BJ (cell line): ENCODE measurements at places on chromosomes 12 and 14. TPM values are rescaled to one million over a fixed set of nuclear protein-coding genes. Genes with fewer than 3 reads are reported as not detected.

GRCh38 chr14:52706286-52706685 is 714 bp upstream of the PSMC6 start:
- no peak for DNase-seq

MYH6 gene
- not detected in 2 replicates for polyA plus RNA-seq

DNA sequence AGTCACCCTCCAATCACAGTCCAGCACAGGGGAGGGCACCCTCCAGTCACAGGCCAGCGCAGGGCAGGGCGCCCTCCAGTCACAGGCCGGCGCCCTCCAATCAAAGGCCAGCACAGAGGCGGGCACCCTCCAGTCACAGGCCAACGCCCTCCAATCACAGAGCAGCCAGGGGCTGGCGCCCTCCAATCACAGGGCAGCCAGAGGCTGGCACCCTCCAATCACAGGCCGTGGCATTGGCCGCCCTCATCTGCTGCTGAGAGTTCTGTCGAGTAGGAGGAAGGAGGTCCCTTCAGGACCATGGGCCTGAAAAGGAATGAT is 26.6 kb downstream of the DDX51 start:
- DNase-seq: no peak

DNA sequence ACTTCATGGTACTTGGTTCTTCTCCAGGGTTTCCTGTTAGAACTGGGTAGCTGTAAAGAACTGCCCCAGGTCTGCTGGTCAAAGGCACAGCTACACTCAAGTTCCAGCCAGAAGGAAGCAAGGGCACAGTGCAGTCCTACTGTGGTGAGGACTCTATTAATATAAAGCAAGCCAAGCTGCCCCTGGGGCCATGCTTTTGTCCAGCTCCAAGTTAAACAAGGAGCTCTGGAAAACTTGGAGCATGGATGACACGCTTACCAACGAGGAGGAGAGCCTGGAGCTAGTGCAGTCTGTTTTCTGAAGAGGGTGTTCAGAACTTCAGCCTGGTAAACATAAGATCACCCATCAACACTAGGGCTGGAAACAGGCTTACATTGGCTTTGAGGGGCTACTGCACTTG is 4.0 kb downstream of the FZD10 start:
- no peak for DNase-seq

LRP1 gene
- 58.5 and 117 TPM in 2 replicates for polyA plus RNA-seq

GRCh38 chr12:39372929-39373328 is 70.0 kb downstream of the KIF21A start:
- DNase-seq: no peak

ARMH4 gene
- polyA plus RNA-seq: 1.6 and 1.8 TPM in 2 replicates

- DNase-seq: no peak
Measured at GRCh38 chr14:61227884-61228591, 53.1 kb downstream of the TMEM30B start.

DNA sequence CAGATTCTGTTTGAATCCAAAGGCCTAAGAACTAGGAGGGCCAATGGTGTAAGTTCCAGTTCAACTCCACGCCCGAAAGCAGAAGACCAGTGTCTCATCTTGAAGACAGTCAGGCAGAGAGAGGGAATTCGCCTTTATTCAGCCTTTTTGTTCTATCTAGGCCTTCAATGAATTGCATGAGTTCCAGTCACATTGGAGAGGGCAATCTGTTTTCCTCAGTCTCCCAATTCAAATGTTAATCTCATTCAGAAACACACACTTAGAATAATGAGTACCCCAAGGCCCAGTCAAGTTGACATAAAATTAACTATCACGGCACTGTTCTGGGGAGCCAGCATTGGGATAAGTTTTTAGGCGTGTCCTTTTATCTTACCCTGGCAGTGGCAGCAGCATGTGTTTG is 65.8 kb downstream of the C14orf39 start:
- no peak for DNase-seq

DNA sequence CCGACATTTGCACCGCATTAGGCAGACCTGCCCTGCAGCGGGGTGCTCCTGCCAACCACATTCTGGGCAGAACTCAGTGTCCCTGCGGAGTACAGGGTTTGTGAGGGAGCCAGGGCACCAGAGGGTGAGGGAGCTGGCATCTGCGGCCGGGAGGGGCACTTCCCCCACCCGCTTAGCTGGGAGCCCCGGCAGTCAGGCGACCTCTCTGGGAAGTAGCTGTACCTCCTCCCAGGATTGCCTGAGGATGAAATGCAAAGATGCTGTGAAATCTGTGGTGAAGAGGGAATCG is 58.6 kb downstream of the ANKRD9 start:
- no peak for DNase-seq

RTN1 gene
- polyA plus RNA-seq: 0.18 and 0.36 TPM in 2 replicates

DEPDC4 gene
- 0.28 and 0.43 TPM in 2 replicates for polyA plus RNA-seq

DNA sequence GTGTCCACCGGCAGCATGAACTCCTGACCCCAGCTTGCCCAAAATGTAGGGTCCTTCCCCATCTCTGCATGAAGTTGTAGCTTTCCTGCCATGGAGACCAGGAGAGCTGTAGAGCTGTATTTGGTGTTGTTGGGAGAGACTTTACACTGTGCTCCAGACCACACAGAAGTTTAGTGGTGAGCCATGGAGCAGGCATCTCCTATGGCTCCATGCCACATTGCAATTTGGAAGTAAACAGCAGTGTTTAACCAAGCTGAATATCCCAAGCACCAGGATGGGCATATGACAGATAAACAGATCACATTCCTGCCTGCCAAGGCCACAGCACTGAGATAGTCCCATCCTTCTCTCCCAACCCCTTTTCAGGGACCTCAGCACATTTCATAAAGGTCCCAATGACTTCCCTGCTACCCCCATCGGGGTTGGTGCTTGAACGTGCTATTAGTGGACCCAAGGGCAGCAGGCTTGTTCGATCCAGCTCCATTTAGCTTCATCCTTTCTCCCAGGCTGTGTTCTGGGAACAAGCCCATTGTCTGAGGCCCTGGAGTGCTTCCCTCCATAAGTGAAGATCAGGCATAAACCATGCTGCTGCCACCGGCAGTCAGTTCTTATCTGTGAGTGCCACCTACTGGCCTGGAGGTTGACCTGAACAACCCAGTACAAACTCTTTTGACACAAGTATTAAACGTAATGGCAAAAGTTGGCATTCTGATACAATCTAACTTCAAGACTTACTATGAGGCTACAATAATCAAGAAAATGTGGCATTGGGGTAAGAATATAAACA is 172.3 kb upstream of the ATXN7L3B start:
- no peak for DNase-seq

GRCh38 chr12:7637615-7638014 is 28.1 kb downstream of the APOBEC1 start:
- no peak for DNase-seq

GRCh38 chr12:53213348-53213747 is 6.3 kb upstream of the ITGB7 start:
- no peak for DNase-seq

- DNase-seq: no peak
Measured at GRCh38 chr14:98666545-98666944, 605.5 kb downstream of the BCL11B start.

AHNAK2 gene
- polyA plus RNA-seq: 6.5 and 6.6 TPM in 2 replicates

GRCh38 chr12:99352269-99352668 is 295.3 kb upstream of the GARIN6 start:
- DNase-seq: no peak

GRCh38 chr14:100032738-100033137 is 32.5 kb upstream of the EVL start:
- DNase-seq: no peak

- no peak for DNase-seq
Measured at GRCh38 chr14:83071888-83072501, 1538.3 kb upstream of the SEL1L start.

DCAF5 gene
- 27.5 and 42.0 TPM in 2 replicates for polyA plus RNA-seq

GRCh38 chr12:9134981-9135628 is 19.4 kb upstream of the A2M start:
- DNase-seq: no peak

GRCh38 chr14:102020058-102020971 is 55.9 kb downstream of the DYNC1H1 start:
- DNase-seq: peak; percentile 32

DNA sequence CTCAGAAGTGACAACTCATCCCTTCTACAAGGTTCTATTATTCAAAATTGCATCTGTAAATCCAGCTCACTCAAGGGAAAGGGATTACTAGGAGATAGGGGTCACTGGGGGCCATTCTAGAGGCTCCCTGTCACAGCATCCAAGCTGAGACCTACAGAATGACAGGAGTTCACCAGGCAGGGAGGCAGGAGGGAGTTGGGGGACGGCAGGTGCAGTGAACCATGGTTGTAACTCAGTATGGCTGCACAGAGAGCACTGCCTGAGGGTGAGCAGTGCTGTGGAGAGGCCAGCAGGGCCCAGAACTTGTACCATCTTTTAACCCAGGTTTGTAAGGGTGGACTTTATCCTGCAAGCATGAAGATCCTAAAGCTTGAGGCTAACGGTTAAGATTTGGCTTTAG is 37.9 kb upstream of the SINHCAF start:
- no peak for DNase-seq

GRCh38 chr12:106359646-106360399 is 2.3 kb downstream of the POLR3B start:
- no peak for DNase-seq

- DNase-seq: no peak
Measured at GRCh38 chr14:28742171-28742846, 24.3 kb upstream of the FOXG1 start.

DNA sequence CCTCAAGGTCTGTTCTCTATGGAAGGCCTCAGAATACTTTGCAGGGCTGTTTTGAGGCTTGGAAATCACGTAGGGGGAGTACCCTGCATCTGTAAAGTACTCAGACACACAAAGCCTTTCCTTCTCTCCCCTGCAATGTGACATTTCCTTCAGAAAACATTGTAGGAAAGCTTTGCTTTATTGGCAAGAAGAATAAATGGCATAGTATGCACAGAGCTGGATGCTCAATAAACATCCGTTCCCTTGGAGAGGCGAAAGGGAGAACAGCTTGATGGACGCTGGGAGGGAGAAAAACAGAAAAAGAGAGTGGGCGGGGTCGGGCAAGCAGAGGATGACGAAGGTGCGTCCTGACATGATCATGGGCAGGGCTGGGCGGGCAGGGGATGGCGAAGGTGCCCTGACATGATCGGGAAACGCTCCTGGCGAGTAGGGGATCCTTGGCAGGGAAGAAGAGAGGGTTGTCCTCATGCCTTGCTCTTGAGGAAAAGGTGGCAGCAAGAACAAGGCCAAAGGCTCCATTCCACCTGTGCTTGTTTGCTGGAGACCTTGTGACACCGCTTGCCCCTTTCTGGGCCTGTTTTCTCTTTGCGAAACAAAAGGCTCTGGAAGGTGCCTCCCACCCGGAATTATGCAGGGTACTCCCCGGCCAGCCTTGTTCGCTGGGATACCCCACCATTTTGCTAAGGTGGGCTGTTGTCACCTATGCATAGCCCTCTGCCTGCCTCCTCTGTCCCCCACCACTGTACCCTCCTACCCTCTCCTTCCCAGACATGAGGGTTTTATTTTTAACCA is 21.1 kb downstream of the IRF2BPL start:
- DNase-seq: no peak

SDR9C7 gene
- polyA plus RNA-seq: not detected in 2 replicates

KRT74 gene
- polyA plus RNA-seq: not detected in 2 replicates

DNA sequence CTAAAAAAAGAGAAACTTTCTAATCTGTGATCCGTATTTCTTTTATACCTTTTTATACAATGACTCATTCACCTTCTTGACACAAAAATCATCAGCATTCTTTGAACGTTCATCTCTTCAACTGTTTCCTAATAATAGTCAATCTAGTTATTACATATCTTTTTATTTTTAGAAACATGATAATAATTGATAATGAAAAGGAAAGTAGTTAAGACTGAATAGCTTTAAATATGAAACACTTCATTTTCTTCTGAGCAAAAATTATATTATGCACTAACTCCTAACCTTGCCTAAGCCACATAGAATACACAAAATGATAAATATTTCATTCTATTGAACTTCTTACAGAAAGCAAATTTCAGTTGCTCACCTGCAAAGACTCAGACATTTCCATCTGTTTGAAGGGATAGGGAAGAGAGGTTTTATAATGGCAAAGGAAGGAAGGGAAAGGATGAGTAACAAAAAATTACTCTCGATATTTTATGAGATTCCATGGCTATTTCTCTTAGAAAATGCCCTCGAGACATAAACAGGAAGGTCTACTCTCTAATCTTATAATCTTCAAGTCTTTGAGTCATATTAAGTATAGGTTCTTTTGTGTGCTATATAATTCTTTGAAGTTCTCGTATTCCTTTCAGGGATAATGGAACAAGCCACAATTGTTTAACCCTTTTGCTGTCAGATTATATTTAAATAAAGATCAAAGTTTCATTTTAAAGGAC is 7.5 kb upstream of the KLHL42 start:
- peak; percentile 35 for DNase-seq

TRIM9 gene
- 0.02 TPM in 2 replicates for polyA plus RNA-seq

DNA sequence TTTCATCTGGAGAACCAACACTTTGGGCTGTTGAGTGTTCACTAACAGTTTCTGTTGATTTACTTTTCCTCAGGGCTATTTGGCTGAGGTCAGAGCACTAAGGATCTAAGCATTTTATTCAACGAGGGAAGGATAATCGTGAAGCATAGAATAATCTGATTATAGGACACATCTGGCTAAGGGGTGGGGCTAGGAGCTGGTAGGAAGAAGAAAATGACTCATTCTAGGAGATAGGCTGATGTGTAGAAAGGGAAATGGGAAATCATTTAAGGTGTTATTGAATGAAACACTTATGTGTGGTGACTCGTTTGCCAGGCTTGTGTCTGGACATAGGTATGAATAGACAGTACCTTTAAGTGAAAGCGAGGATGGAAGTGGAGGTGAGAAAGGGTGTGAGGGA is 167.2 kb downstream of the ETNK1 start:
- DNase-seq: no peak

DNA sequence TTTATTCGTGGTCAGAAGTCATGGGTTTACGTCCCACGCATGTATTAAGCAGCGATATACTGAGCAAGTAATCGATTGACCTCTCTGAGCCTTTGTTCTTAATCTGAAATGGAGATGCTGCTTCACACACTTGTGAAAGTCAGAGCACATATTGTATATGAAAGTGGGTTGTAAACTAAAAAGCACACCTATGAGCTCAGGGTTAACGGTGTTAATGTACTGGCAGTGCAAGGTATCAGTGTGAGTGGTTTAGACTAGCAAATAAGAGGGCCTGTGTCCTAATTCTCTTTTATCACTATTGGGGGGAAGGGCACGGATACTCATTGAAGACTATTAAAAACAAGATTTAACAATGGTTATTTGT is 676 bp downstream of the MRPL42 start:
- DNase-seq: no peak

DNAH10 gene
- 0.61 and 0.76 TPM in 2 replicates for polyA plus RNA-seq
